ENCODE measurements at places on chromosomes 3 and 15. TPM values are rescaled to one million over a fixed set of nuclear protein-coding genes. Genes with fewer than 3 reads are reported as not detected.

- no peak for DNase-seq
These were observed 196.3 kb downstream of the FMN1 start for GRCh38 chr15:32998182-32998581.

The EDEM1 gene
- 200 TPM for total RNA-seq

DNA sequence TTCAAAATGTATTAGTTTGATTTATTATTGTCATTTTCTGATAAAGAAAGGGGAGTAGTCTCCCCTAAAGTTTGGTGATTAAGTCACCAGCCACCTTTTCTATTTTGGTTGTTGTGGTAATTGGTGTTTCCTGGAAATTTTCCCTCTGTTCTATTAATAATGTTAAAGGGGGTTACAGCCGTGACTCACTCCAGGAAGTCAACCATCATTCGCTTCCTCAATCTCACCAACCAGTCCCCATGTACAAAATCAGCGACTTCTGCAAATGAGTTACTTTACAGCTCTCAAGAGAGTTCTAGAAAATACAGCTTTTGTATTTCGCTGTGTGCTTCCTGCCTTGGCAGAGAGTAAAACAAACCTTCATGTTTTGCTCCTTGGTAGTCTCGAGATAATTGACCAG lies 285.1 kb downstream of the LPP start:
- DNase-seq, result no peak

DNA sequence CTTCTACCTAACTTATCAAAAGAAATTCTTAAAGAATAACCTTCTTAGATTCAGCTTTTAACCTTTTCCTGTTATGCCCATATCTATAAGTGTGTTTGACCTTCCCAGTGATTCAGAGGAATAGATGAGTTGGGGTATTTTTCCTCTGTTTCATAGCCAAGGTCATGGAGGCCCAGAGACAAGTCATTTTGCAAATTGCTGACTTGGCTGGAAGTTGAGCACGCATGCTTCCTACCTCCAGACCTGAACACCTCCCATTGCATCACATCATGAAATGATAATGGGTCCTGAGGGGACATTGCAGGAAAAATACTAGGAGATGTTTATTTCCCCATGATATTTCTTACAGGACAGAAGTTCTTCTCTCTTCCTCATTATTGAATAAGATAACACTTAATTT lies 158.6 kb upstream of the LMCD1 start:
- no peak for DNase-seq

The FAM81A gene
- total RNA-seq, result 0.09 TPM

The KNL1 gene
- total RNA-seq, result 29.0 TPM

DNA sequence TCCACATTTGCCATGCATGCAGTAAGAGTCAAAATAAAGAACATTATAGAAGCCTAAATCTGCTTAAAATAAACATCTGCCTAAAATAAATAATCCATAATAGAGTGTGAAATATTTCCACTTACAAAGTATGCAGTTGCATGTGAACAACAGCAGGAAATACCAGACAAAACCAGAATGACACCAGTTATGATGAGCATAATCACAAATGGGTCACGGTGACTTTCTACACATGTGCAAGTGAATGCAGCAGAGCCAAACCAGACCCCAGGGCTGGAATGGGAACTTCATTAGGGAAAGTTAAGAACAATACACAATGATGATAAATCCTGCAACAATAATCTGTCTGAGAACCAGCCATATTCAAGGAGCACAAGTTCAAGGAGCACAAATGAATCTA lies 615.5 kb downstream of the ROBO2 start:
- no peak for DNase-seq

The CPLX3 gene
- total RNA-seq, result not detected

GRCh38 chr15:85899927-85900326 lies 105.2 kb upstream of the KLHL25 start:
- DNase-seq, result no peak

The C3orf20 gene
- total RNA-seq, result not detected

The ALG1L2 gene
- 0.64 TPM for total RNA-seq

DNA sequence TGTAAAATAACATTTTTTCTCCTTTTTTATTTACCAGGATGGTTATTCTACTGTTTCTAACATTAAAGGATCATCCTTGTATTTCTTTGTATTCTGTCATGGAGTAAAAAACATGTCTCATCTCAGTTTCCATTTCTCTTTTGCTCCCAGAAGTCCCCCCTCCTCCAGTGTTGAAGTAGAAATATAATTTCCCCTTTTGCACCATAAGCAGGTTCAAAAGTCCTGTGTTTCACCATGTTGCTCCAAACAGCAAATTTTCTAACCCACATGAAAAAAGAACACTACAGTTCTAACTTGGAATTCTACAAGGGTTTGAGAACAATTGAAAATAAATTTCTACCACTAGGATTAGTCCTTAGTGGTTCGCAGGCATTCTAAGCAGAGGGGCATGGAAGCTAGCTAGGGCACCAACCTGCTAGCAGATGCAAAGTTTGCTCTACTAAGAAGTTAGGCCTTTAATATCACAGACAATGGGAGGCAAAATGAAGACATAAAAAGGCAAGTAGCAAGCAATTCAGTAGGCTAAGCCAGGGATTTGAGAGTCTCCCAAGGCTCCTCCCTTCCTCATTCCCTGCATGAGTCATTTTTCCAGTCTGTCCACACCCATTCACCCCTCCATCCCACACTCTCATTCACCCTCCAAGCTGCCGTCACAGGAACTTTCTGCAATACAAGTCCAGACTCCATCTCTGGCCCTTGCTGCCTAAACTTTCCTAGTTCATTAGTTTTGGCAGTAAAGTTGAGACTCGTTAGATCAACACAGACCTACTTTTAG lies 2.3 kb upstream of the MBNL1 start:
- DNase-seq, result no peak

- no peak for DNase-seq
These were observed 800.3 kb upstream of the GBE1 start for GRCh38 chr3:82561784-82562183.

The CPN2 gene
- not detected for total RNA-seq

The CCR4 gene
- 19.0 TPM for total RNA-seq

GRCh38 chr3:171654809-171655208 lies 155.5 kb downstream of the PLD1 start:
- DNase-seq, result no peak

- no peak for DNase-seq
These were observed 197.6 kb downstream of the THSD4 start for GRCh38 chr15:71312731-71313460.

- no peak for DNase-seq
These were observed 90.2 kb upstream of the ABHD17C start for GRCh38 chr15:80604583-80605575.

The MME gene
- total RNA-seq, result not detected

DNA sequence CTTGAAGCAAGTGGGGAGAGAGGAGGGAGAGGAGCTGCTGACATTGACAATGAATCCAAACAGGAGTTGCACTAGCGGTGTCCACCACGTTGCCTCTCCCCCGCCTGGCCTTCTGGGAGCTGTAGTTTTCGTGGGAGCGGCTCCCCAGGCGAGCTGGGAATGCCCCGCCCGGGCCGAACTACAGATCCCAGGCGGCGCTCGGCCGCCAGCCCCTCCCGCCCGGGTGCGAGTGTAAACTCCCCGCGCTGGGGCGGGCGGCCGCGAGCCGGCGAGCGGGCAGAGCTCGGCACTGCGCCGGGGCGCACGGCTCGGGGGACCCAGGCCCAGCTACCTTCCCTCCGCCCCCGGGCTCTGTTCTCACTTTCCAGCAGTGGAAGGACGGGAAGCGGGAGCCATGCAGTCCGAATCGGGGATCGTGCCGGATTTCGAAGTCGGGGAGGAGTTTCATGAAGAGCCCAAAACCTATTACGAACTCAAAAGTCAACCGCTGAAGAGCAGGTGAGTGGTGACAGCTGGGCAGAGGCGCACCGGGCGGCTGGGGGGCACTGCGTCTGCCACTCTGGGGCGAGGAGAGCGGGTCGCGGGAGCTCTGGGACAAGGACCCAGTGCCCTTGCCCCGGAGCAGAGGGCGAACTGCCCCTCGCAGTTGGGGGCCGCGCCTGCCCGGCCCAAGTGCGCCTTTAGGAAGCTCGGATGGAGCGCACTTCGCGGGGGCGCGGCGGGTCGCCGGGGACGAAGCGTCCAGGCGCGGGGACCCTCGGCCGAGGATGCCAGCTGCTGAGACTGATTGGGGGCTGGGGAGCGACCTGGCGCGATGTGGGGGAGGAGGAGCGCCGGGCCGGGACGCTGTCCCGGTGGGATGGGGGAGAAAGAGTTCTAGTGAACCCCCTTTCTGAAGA lies at the start of gene MITF:
MITF (plus strand) TSS at position 261 of the 899 bp plus-strand sequence; CDS start at position 395, 134 bp downstream.
- peak; percentile 60 for DNase-seq

DNA sequence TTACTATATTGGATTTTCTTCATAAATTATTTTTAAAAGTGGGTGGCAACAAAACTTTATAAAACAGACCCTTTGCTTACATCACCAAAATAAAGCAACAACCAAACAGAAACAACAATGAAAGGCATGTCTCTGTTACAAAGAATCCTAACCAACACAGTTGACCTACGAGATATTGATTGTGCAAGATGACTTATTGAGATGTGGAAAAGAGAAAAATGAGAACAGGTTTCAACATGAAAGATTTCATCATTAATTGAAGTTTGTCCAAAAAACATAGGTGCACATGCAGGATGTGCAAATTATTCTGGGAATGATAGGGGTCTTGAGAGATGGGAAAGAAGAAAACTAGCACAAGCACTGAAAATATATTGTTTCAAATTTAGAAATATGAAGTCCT lies 9.0 kb downstream of the GMNC start:
- no peak for DNase-seq

The PML gene
- total RNA-seq, result 91.7 TPM

DNA sequence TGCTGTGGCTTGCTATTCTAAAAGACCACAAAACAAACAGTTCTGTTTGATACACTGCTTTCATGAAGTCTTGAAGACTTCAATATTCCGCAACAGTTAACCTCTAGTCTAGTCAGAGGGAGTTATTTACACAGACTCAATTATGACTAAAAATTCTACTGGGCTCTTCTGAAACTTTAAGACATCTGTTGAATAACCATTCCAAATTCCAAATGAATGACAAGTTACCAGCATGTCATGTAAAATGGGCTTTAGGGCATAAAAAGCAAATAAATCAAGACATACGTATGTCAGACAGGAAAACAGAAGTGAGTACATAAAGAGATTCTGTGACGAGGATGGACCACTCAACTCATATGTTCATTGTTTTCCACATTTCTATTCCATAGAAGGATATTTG lies 93.9 kb downstream of the PLOD2 start:
- no peak for DNase-seq

- no peak for DNase-seq
These were observed 374.7 kb upstream of the TPRG1 start for GRCh38 chr3:188797045-188797444.

DNA sequence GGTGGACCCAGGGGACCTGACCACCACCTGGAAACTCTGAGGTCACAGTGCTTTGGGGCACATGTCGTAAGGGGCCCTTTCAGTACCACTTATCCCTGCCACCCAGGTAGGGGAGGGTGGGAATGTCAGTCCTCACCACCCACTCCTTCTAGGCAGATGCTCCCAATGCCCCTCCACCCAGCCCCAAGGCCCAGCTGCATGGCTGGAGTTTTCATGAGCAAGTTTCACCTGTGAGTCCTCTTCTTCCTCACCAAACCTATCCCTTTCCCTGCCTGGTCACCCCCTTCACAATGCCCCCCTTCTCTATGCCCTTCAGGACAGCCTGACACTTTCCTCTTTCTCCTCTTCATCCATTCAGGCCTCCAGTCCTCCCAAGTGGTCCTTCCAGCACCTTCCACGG lies 9.8 kb downstream of the FAM174B start:
- DNase-seq, result no peak

The CAMK2N2 gene
- 0.18 TPM for total RNA-seq

The XIRP1 gene
- total RNA-seq, result 0.14 TPM

DNA sequence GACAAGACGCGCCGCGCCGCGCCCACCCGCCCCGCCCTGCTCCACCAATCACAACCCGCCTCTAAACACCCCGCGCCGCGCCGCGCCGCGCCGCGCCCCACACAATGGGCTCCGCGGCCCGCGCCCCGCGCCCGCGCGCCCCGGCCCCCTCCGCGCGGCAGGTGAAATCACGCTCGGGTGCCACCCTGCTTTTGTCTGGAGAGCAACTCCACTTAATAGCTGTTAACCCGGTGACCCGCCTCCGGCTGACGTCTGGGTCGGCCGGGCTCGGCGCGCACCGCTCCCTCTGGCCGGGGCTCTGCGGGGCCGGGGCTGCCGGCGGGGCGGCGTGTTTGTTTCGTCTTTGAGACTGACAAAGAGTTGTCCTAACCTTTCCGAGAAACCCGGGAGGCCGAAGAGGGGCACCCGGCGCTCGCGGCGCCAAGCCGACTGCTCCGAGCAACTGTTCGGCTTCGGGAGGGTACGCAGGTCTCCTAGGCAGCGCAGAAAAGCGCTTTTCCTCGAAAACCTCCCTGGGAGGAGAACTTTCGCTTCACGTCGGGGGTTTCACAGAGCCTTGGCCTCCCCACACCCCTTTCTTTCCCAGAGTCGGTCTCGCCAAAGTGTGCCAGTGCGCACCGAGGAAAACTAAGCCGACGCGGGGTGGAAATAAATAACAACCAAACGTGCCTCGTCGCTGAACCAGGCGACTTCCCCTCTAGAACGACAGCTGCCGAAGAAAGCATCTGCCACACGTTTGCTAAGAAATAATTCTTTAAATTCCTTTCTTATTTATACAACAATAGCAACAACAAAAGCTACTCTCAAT lies 518.4 kb downstream of the FOXP1 start:
- DNase-seq, result peak; percentile 51

DNA sequence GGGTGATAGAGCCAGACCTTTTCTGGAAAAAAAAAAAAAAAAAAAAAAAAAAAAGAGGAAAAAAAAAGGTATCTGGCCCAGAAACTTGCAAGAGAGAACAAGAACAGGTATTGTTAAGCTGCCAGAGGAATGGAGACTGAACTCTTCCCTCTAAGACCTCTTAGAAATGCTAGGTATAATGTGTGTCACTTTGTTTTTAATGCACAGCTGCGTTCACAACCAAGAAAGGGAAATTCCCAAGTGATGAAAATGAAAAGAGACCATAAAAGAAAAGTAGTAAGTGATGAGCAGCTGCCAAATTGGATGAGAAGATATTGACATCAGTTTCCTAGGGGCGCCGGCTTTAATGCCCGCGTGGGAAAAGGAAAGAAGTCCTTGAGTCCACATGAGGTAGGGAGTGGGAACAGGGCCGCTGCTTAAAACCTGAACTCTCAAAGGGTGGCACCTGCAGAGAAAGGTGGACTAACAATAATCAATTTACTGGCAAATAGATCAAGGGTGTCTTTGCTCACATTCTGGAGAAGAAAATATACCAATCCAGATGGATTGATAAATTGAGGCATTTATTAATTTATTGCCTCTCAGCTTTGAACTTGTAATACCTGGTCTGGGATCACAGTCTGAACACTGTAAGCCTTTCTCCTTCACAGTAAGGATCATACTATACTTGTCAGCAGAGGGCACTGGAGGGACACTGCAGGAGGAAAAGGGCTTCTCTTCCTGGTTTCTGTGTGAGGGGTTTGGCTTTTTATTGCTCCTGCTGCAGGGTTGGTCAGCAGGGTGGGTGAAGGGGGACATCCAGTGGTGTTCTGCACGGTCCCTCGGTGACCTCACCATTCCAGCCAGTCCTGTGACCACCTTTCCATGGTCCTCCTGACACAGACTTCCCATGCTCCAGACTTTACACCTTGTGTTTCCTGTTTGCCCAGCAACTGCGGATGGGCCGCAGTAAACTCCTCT lies 131.6 kb downstream of the AQP9 start:
- DNase-seq, result peak; percentile 25
